Dermis microvascular lymphatic vessel endothelial cell (primary cell): ENCODE measurements at places on chromosomes 1 and 21. TPM values are rescaled to one million over a fixed set of nuclear protein-coding genes. Genes with fewer than 3 reads are reported as not detected.

DNA sequence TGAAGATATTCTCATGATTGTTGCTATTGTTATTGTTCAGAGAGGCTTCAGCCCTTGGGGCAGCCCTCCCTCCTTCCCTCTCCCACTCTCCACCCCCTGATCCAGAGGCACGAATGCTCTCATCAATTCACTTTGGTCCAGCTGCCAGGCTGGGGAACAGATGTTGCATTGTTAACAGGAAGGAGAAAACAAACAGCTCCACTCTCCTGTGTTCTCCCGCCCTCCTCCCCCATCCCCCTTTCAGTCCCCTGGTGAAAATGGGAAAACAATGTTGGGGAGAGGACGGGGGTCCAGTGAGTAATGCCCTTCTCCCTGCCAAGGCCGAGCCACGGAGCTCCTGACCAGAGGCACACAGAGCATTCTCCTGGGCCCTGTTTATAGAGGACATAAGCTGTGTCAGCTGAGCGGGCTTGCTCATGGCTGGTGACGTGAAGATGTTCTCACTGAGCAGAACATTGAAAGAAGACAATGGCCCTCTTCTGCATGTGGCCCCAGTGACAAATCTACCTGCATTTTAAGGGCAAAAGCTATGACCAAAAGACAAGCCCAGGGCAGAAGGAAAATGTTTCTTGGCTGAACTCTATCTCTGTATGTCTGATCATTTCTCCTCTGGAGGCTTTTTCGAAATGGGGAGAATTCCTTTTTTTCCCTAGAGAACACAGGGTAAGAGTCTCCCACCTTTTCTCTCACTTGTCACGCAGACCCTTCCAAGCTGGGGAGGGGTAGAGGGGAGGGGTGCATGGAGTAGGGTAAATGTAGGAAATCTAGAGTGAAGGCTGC lies 111.7 kb downstream of the GLUL start:
- DNase-seq, result no peak

- DNase-seq, result no peak
Measured at GRCh38 chr1:43062527-43063095, 103.9 kb upstream of the SLC2A1 start.

DNA sequence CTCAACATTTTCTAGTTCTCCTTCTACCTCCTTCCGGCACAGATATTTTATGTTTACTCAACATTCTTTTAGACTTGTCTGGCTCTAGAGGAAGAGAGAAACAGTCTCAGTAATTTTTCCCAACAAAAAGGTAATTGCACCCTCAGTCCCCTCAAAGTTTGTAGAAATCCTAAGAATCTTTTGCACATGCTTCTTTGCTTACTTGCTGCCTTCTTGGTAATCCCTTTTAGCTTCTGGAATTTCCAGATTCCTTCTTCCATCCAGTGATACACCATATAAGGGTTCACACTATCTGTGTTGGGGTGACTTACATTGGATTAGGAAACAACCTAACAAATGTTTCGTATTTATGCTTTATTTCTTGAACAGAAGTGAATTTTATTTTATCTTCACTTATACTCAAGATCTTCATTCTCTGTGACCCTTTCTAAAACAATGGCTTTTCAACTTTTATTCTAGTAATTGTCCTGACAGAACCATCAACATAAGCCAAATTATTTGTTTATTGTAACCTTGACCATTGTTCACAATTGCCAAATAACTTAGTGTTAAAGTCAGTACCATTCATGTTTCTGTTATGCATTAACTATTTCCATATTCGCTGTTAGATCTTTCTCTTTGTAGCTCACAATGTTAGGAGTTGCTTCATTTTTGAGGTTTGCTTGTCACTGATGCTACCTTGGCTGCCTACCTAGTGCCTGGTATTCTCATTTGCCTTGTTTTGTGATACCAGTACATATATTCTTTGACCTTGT lies 238.1 kb downstream of the HMCN1 start:
- no peak for DNase-seq

DNA sequence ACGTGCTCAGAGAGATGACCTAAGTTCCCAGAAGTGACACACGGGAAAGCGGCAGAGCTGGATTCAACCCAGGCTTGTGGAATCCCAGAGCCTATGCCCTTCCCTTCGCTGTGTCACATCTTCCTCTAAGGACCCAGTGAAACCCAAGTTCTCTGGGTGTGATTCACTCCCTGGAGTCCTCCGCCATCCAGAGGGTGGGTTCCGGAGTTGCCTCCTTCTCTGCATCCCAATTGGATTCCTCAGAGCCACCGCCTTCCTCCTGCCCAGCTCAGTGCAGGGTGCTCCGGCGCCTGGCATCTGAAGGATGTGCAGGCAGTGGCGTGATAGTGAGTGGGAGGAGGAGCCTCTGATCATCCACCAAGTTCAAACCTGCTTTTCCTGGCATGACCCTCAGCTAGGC lies 20.7 kb upstream of the RCC2 start:
- DNase-seq, result no peak

DNA sequence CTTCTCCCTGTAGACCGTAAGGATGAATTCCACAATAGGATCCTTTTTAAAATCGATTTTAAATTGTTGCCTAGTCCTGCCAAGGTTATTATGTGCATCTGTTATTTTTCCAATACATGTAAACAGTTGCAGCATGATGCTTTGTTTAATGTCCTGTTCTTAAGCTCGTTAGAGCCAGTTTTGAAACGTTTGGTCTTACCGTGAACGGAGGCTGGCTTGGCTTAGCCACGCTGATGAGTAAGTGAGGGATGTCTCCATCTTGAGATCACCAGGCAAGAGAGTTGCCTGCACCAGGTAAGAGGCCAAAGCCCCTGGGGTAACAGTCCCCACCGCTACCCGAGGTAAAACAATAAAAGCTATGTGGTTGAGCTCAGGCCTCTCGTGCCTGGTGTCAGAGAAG lies 17.3 kb downstream of the CSTB start:
- no peak for DNase-seq

- no peak for DNase-seq
Measured at GRCh38 chr1:165857046-165857801, 29.8 kb downstream of the UCK2 start.

GRCh38 chr1:229689904-229690303 lies 63.9 kb downstream of the URB2 start:
- no peak for DNase-seq

- no peak for DNase-seq
Measured at GRCh38 chr1:22122273-22123070, 20.4 kb downstream of the WNT4 start.

DNA sequence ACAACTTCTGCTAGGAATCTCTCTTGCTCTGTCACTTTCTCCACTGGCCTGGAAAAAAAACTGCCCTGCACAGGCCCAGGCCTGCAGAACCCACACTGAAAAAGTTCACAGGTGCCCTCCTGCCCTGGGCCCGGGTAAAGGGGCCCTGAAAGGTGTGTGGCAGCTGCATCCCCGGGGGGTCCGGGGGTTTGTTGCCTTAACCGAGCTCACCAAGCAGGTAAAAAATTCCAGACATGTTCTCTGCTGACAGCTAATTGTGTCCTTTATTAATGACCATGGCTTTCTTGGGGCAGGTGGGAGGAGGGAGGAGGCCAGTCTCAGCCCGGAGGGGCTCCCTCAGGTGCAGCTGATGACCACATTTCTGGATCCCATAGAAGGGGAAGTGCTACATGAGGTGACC lies 122.9 kb downstream of the LACTBL1 start:
- no peak for DNase-seq

DNA sequence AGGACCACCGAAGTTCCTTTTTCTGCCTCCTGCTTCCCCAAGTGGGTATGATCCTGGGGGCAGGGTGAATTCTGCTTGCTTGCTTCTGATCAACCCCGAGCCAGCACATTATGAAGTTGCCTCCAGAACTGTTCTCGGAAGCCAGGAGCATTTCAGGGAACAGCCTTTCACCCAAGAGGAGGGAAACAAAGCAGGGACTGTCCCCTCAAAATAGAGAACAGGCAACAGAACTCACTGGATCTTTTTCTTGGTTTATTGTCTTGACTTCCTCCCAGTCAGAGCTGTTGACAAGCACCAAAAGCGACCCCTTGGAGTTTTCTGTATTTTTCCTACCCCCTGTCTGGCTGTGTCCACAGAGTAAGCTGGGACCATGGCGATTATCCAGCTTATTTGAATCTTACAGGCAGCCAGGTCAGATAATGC lies 258.3 kb upstream of the SGIP1 start:
- no peak for DNase-seq

GRCh38 chr1:5691795-5692509 lies 300.3 kb downstream of the NPHP4 start:
- DNase-seq, result no peak

GRCh38 chr1:13643017-13643416 lies 57.0 kb upstream of the PRDM2 start:
- no peak for DNase-seq

- DNase-seq, result no peak
Measured at GRCh38 chr1:172602706-172603105, 56.2 kb upstream of the FASLG start.

DNA sequence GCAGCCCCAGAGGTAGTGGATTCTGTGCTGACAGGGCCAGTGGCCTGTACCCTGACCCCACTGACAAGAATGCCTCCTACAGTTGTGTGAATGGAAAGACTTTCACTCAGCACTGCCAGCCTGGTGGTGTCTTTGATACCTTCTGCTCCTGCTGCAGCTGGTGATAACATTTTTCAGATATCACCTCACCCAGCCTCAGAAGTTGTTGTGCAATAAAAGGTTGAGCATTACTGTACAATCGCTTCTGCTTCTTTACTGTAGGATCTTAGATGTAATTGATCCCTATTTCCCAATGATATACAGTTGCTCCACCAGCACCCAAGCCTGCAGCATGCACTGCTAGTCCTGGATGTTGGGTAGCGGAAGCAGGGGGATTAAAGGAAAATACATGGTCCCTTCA lies 4.8 kb upstream of the CHIA start:
- DNase-seq, result no peak

- DNase-seq, result no peak
Measured at GRCh38 chr1:25756215-25756614, 43.8 kb upstream of the SELENON start.

DNA sequence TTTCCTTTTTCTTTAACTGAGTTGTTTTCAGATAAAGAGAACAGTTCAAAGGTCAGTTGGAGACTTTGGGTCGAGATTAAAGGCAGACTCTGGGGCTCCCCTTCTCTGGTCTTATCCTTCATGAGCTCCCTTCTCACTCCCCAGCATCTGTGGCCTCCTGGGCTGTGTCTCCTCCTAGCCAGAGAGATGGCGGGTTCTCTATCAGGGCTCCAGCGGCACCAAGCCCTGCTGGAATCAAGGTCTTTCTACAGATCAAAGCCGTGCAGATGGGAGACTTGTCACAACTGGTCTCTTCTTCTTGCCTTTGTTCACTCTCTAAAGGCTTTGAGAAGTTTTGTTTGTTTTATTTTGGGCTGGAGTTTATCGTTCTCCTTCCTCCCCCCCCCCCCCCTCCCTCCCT lies 373.7 kb upstream of the C1orf174 start:
- no peak for DNase-seq

DNA sequence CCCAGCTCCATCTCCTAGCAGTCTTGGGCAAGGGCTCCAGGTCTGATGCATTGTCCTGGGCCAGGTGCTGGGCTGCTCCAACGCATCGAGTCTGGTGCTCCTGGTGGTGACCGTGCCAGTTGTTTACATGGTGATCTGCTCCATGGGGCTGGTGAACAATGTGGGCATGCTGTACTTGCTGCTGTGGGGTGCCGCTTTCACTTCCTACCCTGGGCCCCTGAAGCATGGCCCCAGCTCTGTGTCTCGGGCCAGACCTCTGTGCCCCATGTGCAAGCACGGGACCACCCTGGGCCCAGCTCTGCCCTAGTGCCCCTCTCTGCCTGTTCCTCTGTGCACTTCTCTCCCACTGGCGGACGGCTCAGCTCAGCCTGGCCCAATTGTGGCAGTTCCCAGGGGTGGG lies 119.4 kb downstream of the MAST2 start:
- no peak for DNase-seq

DNA sequence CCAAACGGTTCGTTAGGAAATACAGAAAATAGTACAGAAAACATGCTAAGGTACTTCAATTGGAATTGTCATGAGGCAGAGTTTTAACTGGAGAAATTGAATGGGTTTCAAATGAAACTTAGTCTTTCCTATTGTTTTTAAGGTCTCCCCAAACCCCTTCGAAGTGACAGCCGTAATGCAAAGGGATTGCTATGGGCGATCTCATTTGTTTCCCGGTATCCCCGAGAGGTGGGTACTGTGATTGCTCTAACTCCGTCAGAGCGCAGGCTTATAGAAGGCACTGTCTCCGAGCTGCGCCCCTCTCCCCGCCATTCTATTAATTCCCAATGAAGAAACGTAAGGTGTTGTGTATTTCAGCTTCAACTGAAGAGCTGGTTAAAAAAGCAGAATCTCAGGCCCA lies 22.0 kb upstream of the RNF187 start:
- no peak for DNase-seq

Gene CD1D
- 0.13 TPM in 1 of 2 replicates, not detected in the other for total RNA-seq

Gene HSF2BP
- 0.26 and 0.38 TPM in 2 replicates for total RNA-seq

Gene SMIM1
- total RNA-seq, result 0.39 and 0.51 TPM in 2 replicates

Gene TBX19
- 0.39 and 0.51 TPM in 2 replicates for total RNA-seq

Gene TENT5C
- total RNA-seq, result 0.64 and 1.9 TPM in 2 replicates

Gene RNU1-2
- total RNA-seq, result under 0.01 TPM in 2 replicates

Gene LGR6
- total RNA-seq, result not detected in 2 replicates
